Activated CD4-positive, CD25-positive, alpha-beta regulatory T cell (primary cell): ENCODE measurements at places on chromosomes 12 and 14.

DNA sequence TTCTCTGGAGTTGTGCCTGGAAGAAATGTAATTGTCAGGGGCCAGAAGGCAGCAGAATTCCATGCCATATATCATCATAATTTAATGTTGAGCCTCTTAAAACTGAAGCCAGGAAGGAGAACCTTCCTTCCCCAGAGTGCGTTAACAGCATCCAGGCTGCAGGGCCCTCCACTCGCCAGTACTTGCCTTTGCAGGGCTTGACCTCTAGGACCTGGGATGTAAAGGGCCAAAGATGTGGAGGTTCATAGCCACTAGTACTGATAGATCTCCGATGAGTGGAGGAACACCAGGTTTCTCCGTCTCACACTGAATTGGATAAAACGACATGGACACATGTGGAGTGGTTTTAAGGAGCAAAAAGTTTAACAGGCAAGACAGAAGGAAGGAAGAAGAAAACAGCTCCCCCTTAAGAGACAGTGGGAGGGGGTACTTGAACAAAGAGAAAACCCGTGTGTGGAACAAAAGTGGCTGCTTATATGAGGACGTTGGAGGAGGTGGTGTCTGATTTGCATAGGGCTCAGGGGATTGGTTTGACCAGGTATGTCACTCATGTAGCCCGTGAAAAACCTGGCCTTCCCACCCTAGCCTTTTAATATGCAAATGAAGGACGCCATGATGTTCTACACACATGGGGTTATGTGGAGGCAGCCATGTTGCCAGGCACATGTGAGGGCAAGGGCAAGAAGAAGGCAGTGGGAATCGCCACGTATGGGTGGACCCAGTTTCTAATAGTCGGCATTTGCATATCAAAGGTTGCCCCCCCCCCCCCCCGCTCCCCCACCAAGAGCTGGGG, 38.8 kb upstream of the WSCD2 start:
- DNase-seq = no peak

- DNase-seq = no peak
Observed at GRCh38 chr12:68577949-68578348, 32.8 kb upstream of the RAP1B start.

DNA sequence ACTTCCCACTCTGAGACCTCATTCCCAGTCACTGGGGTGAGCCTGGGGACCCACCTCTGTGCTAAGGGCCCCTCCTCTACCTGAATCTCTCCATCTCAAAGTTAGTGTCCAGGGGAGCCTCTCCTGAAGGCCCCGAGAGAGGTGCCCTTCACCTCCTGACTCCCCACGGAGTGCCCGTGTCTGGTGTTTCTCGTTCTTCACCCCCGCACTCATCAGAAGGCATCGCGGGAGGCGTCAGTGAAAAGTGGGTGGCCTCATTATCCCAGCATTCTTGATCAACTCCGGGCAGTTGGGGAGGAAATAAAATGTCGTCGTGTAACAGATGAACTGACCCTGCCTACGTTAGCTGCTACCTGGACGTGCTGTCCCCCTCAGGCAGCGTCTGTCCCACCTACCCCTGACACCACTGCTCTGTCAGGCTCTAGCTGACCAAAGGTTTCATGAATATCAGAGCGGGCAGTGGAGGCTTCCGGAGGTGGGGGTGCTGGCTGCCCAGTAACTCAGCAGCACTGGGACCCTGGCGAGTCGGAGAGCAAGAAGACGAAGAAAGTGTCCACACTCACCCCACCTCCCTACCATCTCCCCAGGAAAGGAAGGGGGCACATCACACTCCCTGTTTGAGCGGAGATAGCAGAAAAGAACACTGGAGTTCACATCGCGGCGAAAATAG, 102.9 kb downstream of the PIWIL1 start:
- DNase-seq = no peak

DNA sequence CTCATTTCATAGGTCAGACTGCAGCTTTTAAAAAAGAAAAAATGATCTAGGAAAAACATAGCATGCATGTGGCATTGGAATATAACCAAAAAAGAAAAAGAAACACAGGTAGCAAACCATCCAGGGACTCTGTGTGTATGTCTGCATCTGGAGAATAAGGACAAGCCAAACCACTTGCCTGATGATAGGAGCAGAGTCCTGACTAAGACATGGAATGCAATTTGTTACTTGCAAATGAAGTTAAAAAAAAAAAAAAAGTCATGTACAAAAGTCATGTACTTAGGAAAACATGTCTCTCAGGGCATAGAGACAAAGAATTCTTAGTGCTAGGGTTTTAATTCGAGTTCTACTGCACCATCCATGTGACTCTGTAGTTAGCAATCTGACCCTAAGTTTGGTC, 15.9 kb downstream of the TSPAN11 start:
- no peak for DNase-seq

DNA sequence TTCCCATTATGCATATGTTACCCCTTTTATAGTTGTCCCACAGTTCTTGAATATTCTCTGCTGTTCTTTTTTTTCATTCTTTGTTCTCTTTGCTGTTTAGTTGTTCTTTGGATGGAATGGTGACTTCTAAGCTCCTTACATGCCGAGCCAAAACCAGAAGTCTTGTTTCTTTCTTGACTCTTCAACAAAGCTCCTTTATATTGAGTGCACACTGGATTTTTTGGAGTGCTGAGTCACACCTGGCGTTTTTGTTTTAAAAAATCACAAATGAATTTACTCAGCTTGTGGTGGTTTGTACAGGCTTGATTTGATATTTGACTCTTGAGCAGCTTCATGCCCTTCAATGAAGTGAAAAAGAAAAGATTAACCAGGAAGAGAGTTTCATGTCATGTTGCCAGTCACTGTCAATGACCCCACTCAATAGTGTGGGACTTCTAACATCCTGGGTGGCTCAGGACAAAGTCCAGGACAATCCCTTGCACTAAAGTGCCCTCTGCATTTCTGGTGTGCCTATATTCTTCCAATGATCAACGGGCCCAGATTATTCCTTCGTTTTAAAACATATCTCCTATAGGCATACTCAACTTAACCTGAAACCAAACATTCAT, 112.4 kb upstream of the SLC38A4 start:
- no peak for DNase-seq

- no peak for DNase-seq
Observed at GRCh38 chr12:25480145-25480544, 72.9 kb downstream of the LMNTD1 start.

DNA sequence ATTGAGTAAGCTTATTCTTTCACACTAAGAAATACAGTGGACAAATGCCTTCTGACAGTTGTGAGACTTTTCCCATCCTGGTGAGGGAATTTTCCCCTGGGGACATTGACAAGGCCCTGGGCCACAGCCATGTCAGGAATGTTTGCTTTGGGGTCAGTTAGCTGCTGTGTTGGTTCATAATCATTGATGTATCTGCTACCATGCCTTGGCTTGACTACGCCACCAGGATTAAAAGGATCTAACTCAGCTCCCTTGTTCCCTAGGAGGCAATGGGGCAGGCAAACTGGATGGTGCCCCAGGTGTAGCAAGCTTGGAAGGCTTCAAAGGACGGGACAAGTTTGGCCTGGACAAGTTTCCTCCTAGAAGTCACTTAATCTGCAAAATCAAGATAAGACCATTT, 3.1 kb upstream of the CCDC88C start:
- no peak for DNase-seq

DNA sequence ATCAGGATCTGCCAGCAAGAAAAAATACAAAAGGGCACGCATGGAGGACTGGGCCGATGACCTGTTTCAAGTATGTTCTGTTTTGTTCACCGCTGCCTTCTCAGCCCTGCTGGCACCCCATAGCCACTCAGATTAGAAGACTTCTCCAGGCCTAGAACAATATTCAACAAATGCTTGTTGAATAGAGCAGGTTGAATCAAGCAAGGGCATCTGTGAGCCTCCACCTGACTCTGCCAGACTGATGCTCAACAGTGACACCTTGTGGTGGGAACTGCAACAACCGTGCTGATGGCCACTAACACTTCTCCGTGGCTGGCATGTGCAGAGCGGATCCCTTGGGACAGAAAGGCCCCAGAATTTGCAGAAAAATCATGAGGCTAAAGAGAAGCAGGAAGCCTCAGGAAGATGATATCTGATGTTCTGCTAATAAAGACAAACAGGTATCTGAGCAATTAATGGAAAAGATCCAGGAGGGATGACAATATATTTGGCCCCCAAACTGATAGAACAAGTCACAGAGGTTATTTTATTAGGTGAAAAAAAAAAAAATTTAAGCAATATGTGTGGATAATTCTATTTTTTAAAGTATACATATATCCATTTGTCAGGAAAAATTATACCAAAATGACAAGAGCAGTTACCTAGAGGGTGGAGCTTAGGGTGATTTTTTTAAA, 114.3 kb downstream of the KSR2 start:
- peak; percentile 4 for DNase-seq

- no peak for DNase-seq
Observed at GRCh38 chr14:65704850-65705249, 292.3 kb downstream of the FUT8 start.

GRCh38 chr12:85155791-85156190, 119.6 kb downstream of the LRRIQ1 start:
- DNase-seq = no peak

DNA sequence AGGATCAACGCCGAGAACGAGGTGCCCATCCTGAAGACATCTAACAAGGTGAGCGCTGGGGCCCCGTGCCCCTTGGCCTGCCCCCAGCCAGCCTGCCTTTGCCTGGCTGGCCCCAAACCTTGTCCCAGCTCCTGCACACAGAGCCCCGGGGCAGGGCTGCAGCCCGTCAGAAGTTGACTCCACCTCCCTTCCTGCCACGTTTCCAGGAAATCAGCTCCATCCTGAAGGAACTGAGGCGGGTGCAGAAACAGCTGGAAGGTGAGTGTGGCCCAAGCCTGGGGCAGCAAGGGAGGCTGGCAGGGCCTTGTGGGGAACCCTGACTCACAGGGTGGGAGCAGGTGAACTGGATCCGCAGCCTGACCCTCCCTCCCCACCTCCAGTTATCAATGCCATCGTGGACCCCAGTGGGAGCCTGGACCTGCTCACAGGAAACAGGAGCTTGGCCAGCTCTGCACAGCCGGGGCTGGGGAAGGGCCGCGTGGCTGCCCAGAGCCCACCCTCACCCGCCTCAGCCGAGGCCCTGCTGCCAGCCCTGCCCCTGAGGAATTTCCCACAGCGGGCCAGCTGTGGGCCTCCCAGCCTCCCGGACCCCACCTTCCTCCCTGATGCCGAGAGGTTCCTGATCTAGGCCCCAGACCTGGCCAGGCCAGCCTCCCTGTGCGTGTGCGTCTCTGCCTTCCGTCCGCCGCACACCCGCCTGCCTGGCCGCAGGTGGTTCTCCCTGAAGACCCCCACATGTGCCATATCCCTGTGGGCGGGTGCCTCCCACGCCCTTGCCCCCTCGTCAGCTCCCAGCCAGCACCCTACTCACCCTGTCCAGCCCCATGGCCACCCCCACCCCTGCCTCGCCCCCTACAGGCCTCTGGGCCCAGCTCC, 29.5 kb downstream of the CEP170B start:
- DNase-seq = no peak

DNA sequence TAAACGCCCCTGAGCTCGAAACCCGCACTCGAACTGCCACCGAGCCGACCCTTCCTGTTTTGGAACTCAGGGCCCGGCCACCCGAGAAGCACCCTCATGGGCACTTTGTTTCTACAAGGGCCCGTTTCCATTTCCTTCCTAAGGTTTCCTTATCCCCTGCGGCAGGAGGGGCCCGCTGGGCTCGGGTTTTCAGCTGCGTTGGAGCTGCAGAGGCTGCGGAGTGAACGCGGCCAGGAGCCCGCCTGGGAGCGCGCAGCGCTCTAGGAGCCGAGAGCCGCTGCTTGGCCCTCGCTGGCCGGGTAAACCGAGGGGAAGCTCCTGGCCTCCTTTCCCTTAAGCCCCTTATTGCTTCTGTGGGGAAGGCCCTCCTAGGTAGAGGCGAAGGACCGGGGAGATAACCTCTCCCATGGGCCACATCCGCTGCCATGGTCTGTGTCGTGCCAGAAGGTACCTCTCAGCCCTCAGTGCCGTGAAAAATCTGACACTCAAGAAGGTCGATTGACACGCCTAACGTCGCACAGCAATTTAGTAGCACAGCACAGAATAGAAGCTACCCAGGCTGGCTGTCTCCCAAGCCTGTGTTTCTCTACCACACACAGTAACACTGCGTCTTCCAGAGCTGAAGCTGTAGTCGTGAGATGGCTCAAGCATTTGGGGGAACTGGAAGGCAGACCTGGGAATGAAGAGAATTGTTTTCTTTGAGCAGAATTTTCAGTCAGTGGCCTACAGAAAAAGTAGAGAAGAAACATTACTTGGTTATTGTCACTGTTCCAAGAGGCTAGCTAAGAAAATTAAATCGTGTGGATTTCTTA, 12.9 kb upstream of the CALM1 start:
- DNase-seq = peak; percentile 51

DNA sequence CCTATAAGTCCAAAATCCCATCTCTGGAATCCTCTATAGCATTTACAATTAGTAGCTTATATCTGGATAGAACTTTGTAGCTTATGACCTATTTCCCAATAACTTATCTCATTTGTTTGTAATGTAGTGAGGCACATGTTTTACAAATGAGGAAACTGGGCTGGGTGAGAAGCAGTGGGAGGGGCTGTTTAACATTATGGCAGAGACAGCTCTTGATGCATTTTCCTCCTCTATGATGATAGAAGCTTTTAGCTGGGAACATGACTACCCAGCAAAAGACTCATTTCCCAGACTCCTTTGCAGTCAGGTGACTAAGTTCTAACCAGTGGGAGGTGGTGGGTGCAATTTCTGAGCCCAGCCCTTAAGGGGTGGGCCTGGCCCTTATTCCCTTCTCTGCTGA, 179.7 kb downstream of the TTC8 start:
- DNase-seq = no peak

DNA sequence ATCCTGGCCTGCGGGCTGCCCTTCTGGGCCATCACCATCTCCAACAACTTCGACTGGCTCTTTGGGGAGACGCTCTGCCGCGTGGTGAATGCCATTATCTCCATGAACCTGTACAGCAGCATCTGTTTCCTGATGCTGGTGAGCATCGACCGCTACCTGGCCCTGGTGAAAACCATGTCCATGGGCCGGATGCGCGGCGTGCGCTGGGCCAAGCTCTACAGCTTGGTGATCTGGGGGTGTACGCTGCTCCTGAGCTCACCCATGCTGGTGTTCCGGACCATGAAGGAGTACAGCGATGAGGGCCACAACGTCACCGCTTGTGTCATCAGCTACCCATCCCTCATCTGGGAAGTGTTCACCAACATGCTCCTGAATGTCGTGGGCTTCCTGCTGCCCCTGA, 15.4 kb upstream of the BDKRB1 start:
- no peak for DNase-seq

GRCh38 chr14:56482310-56482911, 97.2 kb upstream of the TMEM260 start:
- no peak for DNase-seq
